Ovary (tissue), 10 donors: ENCODE measurements at places on chromosomes 2 and 18. TPM values are rescaled to one million over a fixed set of nuclear protein-coding genes. Genes with fewer than 3 reads are reported as not detected.

The RAB27B gene
- 0.25 TPM for total RNA-seq

The TMEM127 gene
- total RNA-seq = 26.9 TPM

The PROM2 gene
- total RNA-seq = 3.8 TPM

The IGFBP5 gene
- total RNA-seq = 2,906 TPM

The PLA2R1 gene
- total RNA-seq = 20.4 TPM

The C2orf66 gene
- 0.20 TPM for total RNA-seq

The PROC gene
- 0.51 TPM for total RNA-seq

The MYO1B gene
- total RNA-seq = 17.6 TPM
